ENCODE measurements at places on chromosomes 4 and X.

GRCh38 chr4:89108091-89108490, 3.2 kb upstream of the TIGD2 start:
- no peak for DNase-seq

- peak; percentile 9 for DNase-seq
Measured at GRCh38 chr4:169492436-169493163, 119.8 kb downstream of the NEK1 start.

- no peak for DNase-seq
Measured at GRCh38 chrX:72659723-72660122, 54.4 kb downstream of the PHKA1 start.

DNA sequence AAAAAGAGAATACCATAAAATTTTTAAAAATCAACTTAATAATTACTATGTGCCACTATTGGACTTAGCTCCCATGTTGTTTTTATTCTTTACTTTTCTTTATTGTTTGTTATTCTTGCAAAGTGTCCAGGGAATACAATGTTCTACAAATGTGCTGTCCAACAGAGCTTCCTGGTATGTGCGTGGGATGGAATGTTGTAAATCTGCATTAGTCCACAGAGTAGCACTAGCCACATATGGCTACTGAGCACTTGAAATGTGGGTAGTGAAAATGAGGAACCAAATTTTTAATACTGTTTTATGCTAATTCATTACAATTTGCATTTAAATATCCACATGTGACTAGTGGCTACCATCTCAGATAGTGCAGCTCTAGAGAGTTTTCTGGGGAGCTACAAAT, 14.3 kb upstream of the CORIN start:
- no peak for DNase-seq

- no peak for DNase-seq
Measured at GRCh38 chr4:95107004-95107403, 349.2 kb downstream of the BMPR1B start.

GRCh38 chrX:112830540-112830939, 10.1 kb downstream of the AMOT start:
- DNase-seq: no peak

- DNase-seq: no peak
Measured at GRCh38 chr4:2650276-2650675, 105.9 kb downstream of the TNIP2 start.

- DNase-seq: no peak
Measured at GRCh38 chr4:11782859-11783258, 354.2 kb upstream of the HS3ST1 start.

DNA sequence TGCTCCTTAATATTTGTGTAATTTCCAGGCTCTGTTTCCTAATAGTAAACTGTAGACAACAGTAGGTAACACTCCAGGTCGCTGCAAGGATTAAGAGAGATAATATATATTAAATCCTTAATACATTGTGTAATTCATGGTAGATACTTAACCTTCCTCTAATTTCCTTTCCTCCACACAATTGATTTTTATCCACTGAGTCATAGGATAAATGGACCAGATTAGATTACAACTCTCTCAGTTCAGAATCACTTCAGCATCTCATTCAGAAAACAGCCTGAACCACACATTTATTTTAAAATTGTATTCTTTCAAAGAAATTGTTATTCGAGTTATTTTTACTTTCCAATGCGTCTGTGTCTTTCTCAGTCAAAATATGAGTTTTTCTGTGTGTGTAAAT, 17.1 kb downstream of the GK2 start:
- DNase-seq: no peak

- DNase-seq: no peak
Measured at GRCh38 chr4:65467068-65467680, 203.1 kb downstream of the EPHA5 start.

GRCh38 chrX:110003167-110004156, 548 bp downstream of the TMEM164 start:
- DNase-seq: no peak

DNA sequence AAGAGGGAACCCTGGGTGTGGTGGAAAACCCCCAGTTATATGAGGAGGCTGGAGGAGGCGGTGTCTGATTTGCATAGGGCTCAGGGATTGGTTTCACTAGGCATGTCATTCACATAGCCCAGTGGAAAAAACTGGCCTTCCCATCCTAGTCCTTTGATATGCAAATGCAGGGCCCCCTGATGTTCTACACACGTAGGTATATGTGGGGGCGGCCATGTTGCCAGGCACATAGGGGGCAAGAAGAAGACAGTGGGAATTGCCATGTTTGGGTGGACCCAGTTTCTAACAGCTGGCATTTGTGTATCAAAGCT, 34.0 kb upstream of the ENPP6 start:
- DNase-seq: no peak

DNA sequence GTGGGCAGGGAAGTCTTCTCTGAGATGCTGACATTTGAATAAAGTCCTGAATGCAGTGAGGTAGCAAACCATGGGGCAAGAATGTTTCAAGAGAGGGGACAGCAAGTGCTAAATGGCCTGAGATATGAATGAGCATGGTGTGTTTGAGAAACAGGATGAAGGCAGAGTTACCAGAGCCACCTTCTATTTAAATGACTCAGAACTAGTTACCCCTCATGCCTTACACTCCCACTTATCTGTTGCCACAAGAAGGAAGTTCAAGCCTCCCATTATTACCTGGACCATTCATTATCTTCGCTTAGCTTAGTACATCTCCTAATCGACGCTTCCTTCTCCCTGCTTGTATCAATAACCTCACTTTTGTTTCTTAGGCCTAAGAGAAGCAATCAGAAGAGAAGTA, 67.7 kb upstream of the STARD8 start:
- DNase-seq: no peak

DNA sequence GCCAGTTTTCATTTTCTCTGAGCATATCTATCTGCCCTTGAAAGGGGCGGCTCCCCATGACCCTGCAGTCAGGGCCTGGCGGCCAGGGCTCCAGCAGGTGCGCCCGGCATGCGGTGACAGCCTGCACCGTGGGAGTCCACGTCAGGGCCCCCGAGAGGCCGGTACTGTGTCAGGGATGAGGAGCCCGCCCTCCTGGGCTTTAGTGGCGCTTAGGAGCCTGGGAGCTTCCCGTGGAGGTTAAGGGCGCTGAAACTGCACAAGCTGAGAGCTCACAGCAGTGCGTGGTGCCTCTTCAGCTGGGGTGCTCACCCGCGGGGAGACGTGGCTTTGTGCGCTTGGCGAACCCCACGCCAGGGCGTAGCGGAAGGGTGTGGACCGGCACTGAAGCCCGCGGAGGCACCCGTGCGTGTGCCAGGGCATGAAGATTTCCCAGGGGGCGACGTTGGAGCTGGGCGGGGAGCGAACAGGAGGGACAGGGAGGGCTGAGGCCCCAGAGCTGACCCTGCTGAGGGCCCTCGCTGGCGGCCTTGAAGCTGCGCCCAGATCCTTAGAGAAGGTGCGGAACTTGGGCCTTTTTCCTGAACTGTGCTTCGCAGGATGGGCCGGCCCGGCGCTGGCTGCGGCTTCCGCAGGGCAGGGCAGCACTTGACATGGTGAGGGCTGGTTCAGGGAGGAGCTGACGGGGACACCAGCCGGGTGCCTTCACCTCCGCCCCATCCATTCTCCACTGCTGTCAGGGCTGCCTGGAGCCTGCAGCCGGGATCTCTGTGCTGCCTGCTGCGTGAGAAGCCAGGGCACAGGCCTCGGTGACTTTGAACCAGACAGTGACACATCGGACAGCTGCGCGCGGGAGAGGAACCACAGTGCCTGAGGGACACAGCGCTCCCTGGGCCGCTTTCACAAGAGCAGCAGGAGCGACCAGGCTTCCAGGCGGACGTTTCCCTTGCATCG, 32.9 kb downstream of the HTT-AS start:
- peak; percentile 53 for DNase-seq

DNA sequence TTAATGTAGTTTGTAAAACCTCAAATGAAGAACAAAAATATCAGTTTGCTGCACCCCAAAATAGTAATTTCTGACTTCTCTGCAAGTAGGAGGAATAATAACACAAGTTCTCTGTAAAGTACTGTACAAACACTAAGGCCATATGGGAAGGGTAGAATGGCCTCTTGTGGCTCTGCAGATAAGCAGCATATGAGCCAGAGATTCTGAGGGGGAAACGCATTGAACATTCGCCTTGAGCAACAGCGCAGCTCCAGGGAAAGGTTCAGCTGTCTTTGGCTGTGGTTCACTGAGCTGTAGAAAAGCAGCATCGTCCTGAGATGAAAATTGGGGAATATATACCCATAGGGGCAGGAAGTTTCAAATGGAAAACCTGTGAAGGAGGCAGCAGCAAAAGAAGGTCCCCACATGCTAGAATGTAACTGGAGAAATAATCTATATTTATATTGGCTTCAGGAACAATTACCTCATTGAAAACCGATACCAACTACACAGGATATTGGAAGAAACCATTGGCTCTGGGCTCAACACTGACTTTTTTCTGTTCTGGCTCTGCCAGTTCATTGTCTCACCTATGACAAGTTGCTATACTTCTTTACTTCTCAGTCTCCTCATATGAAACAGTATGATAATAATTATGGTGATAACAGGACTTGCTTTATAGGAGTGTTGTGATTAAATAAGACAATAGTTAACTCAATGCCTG, 357.6 kb upstream of the CPEB2 start:
- DNase-seq: no peak

DNA sequence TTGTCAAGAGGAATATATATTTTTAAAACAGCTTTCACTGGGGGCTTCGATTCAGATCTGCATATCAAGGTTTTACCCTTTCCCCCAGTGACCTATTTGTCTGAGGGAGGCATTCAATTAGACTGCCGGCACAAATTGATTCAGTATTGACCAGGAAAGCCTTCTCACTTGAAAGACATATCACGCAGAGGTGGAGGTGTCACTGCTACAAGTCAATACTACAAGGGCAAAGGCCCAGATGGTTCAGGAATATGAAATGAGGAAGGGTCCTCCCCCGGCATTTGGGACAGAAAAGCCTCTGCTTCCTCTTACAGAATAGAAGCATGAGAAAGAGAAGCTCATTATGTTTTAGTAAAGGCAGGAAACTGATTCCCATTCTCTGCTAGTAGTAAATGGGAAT, 383.6 kb downstream of the HNRNPD start:
- no peak for DNase-seq

DNA sequence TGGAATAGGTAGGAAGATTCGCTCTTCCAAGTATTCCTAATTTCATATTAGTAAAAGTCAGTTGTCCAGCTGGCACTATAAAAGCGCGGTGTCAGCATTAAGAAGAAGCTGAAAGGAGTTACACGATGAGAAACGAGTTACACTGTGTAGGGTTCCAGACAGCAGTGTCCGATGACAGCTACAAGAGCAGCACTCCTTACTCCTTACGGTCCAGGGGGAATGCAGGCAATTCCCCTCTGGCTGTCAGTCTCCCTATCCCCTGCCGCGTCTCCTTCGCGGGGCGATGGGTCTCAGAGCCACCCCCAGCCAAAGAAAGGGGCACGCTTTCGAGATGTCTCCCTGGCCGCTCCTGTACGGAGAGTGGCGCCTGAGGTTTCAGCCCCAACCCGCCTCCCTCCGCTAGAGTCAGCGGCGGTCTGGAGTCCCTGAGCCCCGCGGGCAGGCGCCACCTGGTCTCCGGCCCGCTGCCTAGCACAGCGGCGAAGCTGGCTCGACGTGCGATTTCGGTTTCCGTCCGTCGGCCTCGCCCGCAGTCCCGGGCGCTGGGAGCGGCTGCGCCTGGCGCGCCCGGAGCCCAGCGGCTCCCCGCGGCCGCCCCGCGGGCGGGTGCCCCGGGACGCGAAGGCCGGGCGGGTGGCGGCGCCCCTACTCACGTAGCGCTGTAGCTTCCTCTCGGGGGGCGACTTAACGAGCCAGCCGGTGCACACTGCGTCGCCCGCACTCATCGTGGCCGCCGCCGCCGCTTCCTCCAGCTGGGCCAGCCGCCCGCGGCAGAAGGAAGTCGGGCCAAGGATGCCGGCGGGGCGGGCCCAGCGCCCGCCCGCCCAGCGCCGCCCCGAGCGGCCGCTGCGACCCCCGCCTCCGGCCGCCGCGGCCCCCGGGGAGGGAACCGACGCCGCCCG, at the start of gene GAB3:
TSS of gene GAB3 (minus strand) at position 777 of the 902 bp plus-strand sequence. CDS start at position 725, 52 bp downstream.
- peak; percentile 59 for DNase-seq

GRCh38 chr4:1974840-1975239, 33.9 kb downstream of the NELFA start:
- DNase-seq: no peak

- DNase-seq: peak; percentile 26
Measured at GRCh38 chrX:48696909-48697727, 584 bp downstream of the SUV39H1 start.

- DNase-seq: no peak
Measured at GRCh38 chrX:12681047-12681446, 110.2 kb upstream of the PRPS2 start.

- peak; percentile 29 for DNase-seq
Measured at GRCh38 chrX:118807151-118808017, 16.2 kb upstream of the ZCCHC12 start.

GRCh38 chr4:17535906-17536305, 20.9 kb downstream of the CLRN2 start:
- no peak for DNase-seq
